ENCODE measurements at places on chromosomes 1 and 21.

- DNase-seq, result no peak
Measured at GRCh38 chr1:246805135-246805716, 81.0 kb downstream of the SCCPDH start.

DNA sequence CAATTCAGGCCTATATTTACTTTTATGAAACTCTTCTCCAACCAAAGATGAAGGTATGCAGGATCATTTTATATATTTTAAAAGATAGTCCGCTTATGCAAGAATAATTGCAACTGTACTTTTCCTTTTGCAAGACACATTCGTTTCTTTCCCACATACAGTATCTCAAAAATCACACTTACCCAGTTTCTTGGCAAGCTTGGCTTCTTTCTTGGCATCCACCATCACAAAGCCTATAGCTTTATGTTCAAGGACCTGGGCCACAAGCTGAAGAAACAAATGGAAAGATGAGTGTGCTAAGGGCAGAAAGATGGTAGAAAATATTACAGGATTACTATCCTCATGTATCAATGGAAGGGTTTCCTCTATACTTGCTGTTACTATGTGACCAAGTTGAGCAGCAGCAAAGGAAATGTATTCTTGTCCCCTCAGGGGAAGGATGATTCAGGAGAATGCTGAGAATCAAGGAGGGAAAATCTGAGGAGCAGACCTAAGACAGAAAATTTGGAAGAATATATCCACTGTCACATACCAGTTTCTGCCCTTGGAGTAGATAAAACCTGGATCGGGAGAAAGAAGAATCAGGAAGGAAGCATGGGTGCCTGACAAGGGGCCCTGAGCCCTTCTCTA is 23.8 kb downstream of the CASQ2 start:
- DNase-seq, result no peak

DNA sequence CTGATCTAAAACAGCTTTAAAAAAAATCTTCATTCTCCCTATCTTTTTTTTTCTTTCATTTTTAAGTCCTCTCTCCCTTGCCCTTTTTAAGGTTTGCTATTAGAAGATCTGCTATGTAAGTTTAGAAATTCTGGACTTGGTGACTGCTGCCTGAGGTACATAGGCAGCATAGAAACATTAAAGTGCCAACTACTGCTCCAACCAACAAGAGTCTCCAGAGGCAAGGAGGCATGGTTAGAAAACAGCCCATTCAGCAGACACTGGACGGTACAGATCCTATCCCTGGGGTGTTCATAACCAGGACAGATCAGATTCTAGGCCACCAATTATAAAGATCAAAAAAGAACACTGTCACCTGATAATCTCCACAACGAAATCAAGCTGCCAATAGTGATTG is 36.6 kb downstream of the GPR3 start:
- DNase-seq, result no peak

- no peak for DNase-seq
Measured at GRCh38 chr1:28173151-28173979, 3.1 kb downstream of the PTAFR start.

- DNase-seq, result no peak
Measured at GRCh38 chr1:27033043-27033746, 20.5 kb upstream of the TENT5B start.

DNA sequence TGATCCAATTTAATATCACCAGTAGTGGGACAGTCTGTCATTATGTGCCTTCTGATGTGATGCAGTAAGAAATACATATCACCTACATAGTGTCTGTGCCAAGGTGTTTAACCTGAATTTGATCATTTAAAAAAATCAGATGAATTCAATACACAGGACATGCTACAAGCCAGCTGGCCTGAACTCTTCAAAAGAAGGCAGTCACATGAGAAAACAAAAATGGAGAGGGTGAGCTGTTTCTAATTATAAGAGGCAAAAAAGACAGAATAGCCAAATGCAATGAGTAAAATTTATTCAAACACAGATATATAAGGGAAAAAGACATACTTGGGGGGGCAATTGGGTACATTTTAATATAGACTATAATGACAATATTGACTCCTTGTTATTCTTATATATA is 66.5 kb downstream of the ST3GAL3 start:
- DNase-seq, result peak; percentile 29

Data from AG10803 (cell line).